ENCODE measurements at places on chromosomes 13 and 19. TPM values are rescaled to one million over a fixed set of nuclear protein-coding genes. Genes with fewer than 3 reads are reported as not detected.

Gene ZNF492
- total RNA-seq = 0.28 TPM

Gene ODAD3
- total RNA-seq = not detected

Gene FCGBP
- 83.5 TPM for total RNA-seq

Gene SELENOV
- total RNA-seq = not detected

Gene MAST3
- total RNA-seq = 3.5 TPM

Gene SPTBN4
- total RNA-seq = 5.0 TPM

- no peaks in the 10 kb centered on the region for H3K27me3 ChIP-seq
- H3K36me3 ChIP-seq = no peaks in the 10 kb centered on the region
- DNase-seq = no peak
- H3K4me3 ChIP-seq = no peak overlapping the region
- H3K4me1 ChIP-seq = peaks cover 56% of the 10 kb centered on the region
Measured at GRCh38 chr13:29581666-29582065, 13.8 kb downstream of the SLC7A1 start.

DNA sequence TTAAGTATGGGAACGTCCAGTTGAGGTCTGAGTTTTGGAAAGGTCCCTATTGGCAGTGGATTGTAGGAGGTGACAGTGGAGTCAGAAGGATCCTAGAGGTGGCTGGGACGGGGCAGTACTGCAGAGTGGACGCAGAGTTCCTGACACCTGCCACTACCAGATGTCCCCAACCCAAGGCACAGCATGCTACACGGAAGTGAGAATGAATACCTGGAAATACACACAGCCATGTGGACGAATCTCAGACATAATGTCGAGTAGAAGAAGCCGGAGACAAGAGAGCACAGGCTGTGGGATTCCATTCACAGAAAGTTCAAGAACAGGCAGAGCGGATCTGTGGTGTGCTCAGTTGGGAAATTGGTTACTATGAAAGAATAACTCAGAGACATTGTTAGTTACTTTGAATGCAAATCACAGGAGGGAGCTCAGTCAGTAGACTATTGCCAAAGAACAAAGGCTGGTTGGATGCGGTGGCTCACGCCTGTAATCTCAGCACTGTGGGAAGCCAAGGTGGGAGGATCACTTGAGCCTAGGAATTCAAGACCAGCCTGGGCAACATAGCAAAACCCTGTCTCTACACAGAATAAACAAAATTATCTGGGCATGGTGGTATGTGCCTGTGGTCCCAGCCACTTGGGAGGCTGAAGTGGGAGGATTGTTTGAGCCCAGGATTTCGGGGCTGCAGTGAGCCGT is 37.4 kb downstream of the RYR1 start:
- H3K36me3 ChIP-seq = no peaks in the 10 kb centered on the region
- no peak overlapping the region for H3K27ac ChIP-seq
- no peak overlapping the region for H3K4me3 ChIP-seq
- no peaks in the 10 kb centered on the region for H3K4me1 ChIP-seq
- H3K27me3 ChIP-seq = no peaks in the 10 kb centered on the region

DNA sequence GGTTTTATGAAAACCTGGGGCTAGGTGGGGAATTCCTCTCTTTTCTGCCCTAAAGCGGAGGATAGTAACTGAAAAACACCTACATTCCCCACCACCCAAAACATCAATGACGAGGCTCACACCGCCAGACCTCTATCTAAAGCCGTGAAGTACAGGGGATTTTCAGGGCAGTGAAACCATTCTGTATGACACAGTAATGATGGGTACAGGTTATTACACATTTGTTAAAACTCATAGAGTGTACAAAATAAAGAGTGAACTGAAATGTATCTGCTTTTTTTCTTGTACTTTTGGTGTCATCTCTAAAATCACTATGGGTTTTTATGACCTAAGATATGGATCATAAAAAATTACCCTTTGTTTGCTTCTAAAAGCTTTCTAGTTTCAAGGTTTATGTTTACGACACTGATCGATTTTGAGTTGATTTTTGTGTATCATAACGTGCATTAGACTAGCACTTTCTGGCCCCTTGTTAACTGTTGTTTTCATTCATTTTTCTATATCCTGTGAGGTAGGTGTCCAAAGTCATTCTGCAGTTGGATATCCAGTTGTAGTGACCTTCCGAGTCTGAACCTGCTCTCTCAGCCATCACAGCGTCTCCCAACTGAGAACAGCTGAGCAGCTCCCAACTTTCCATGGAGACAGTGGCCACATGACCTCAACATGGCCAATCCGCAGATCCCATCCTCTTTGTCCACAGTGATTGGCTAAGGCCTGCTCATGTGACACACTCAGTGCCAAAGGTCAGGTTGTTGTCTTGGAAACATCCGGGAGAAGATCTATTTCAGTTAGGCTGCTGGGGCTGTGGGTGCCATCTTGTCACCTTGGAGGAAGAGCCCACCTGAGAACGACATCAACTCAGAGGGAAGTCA is 10.3 kb downstream of the MBD3L2B start:
- H3K4me3 ChIP-seq = no peak overlapping the region
- no peaks in the 10 kb centered on the region for H3K36me3 ChIP-seq
- H3K27ac ChIP-seq = no peak overlapping the region

DNA sequence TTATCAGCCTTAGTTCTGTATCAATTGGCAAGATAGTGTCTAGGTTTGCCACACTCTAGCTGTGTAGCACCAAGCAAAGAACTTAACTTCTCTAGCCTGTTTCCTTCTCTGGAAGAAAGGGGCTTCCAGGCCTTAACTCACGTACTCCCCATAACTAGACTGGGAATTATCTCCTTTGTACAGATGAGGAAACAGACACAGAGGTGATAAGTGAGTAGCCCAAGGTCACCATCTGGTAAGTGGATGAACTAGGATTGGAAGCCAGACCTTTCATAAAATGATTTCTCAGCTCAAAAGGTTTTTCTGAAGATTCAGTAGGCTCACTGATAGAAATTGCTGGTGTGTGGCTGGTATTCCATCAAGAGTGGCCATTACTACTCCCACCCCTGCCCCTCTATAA is 3.1 kb downstream of the ZNF428 start:
- no peak overlapping the region for H3K27ac ChIP-seq
- H3K27me3 ChIP-seq = no peaks in the 10 kb centered on the region
- no peak overlapping the region for H3K4me3 ChIP-seq
- H3K36me3 ChIP-seq = peaks cover 29% of the 10 kb centered on the region
- DNase-seq = no peak

DNA sequence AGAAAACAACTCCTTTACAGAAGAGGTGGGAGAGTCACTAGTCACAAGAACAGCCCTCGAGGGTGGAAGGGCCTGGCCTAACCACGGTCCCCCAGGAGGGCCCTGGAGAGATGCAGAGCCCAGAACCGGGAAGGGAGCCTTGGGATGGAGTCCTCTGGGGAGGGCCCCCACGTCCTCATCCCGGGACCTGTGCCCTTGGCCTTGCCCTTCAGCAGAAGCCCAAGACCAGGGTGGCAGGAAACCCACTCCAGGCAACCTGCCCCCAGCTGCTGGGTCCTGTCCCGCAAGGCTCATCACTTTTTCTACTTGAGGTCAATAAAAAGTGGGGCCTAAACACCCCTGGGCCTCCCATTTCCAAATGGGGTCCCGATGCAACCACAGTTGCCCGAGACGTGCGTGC is 2.3 kb upstream of the ATP8B3 start:
- no peak for DNase-seq
- H3K4me3 ChIP-seq = no peak overlapping the region
- H3K27ac ChIP-seq = no peak overlapping the region
- no peaks in the 10 kb centered on the region for H3K27me3 ChIP-seq
- H3K36me3 ChIP-seq = peaks cover 42% of the 10 kb centered on the region

- no peak overlapping the region for H3K27ac ChIP-seq
- DNase-seq = no peak
- H3K4me3 ChIP-seq = no peak overlapping the region
- no peaks in the 10 kb centered on the region for H3K27me3 ChIP-seq
- H3K36me3 ChIP-seq = no peaks in the 10 kb centered on the region
Measured at GRCh38 chr19:50401605-50402450, 16.9 kb upstream of the SPIB start.

GRCh38 chr13:19782049-19782726 is 557 bp downstream of the PSPC1 start:
- H3K4me1 ChIP-seq = peaks cover 7% of the 10 kb centered on the region
- H3K27me3 ChIP-seq = no peaks in the 10 kb centered on the region
- peak; percentile 81 for DNase-seq

DNA sequence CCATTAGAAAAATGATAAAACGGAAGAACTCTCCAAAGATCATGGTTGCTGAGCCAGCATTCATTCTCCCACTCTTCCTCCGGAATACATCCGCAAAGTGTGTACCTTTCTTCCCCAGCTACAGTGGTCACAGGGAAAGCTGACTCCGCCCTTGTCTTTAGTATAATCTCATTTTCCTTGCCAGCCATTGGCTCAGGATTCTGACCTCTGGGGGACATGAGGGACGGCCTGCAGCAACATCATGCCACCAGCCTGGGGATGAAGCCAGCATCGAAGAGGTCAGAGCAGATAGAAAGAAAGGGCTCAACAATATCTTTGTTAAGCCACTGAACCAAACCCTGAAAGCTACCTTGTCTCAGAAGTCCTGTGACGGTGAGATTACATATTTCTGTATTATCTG is 46.3 kb upstream of the TPP2 start:
- no peaks in the 10 kb centered on the region for H3K36me3 ChIP-seq
- no peak overlapping the region for H3K27ac ChIP-seq
- no peak overlapping the region for H3K4me3 ChIP-seq
- H3K4me1 ChIP-seq = no peaks in the 10 kb centered on the region
- DNase-seq = no peak
- H3K27me3 ChIP-seq = no peaks in the 10 kb centered on the region

DNA sequence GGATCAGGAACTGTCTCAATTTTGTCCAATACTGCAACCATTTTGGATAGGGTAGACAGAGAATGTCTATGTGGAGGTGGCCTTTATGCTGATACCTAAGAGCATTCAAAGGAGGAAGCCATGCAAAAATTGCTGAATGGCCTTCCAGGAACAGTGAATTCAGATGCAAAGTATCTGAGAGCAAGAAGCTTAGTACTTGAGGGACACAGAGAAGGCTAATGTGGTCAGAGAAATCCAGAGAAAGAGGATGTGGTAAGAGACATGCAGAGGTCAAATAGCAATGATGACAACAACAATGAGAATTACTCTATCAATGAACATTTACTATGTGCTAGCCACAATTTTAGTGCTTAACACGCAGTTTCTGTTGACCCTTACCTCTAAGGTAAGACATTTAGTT is 785.6 kb upstream of the KLHL1 start:
- no peaks in the 10 kb centered on the region for H3K36me3 ChIP-seq
- H3K4me3 ChIP-seq = no peak overlapping the region
- no peak for DNase-seq
- H3K27me3 ChIP-seq = no peaks in the 10 kb centered on the region
- no peaks in the 10 kb centered on the region for H3K4me1 ChIP-seq

DNA sequence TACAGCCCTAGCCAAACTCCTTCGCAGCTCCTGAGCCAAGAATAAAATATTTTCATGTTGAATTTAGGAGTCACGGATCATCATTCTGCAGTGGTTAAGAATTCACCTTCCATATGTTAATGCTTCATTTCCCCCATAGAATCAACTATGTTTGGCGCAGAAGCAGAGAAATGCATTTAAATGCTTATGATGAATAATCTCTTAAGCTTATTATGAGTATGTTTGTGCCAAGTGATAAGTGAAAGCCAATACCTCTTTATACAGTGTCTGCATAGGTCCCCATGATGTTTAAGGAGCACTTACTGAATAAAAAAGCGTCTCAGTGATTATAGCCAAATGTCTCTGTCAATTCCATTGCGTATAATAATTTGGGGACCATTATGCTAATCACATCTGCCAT is 32.7 kb upstream of the POMP start:
- DNase-seq = no peak
- H3K4me1 ChIP-seq = no peaks in the 10 kb centered on the region
- H3K4me3 ChIP-seq = no peak overlapping the region
- H3K27ac ChIP-seq = no peak overlapping the region
- H3K36me3 ChIP-seq = no peaks in the 10 kb centered on the region

GRCh38 chr19:51272183-51272810 is 21.4 kb downstream of the SIGLECL1 start:
- H3K4me1 ChIP-seq = no peaks in the 10 kb centered on the region
- DNase-seq = no peak
- H3K4me3 ChIP-seq = no peak overlapping the region

DNA sequence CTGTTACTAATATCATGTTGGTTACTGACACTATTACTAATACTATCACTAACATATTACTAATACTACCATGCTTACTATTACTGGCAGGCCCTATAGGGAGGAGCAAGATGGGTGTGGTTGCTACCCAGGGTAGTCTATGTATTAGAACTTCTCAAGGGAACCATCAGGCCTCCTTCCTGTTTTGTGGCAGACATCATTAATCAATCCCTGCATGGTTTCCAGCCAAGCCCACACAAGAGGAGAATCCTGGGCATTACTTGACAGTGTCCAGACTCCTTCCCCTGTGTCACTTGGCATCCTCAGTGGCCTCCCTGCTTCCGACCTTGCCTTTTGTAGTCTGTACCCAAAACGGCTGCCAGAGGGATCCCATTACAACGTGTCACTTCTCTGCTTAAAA is 8.9 kb downstream of the HAS1 start:
- H3K27me3 ChIP-seq = peaks cover 16% of the 10 kb centered on the region
- H3K4me3 ChIP-seq = no peak overlapping the region
- no peak overlapping the region for H3K27ac ChIP-seq
- H3K36me3 ChIP-seq = no peaks in the 10 kb centered on the region
- no peak for DNase-seq

DNA sequence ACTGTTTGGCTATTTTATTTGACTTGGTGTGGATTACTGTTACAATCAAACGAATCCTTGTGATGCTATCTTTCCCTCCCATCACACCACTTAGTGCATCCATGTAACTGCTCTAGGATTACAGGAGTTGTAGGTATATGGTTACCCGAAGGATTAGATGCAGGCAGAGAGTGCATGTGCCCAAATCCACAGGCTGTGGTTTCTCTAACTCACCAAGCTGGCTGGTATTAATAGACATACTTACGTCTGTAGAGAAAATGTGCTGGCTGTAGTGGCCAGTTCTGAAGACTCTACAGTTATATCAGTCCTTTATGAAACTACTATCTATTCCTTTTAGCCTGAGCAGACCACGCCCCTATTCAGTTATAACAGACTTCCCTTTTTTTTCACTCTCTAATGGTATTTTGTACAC is 1.1 kb upstream of the HMGB1 start:
- no peak overlapping the region for H3K27ac ChIP-seq
- DNase-seq = no peak
- H3K27me3 ChIP-seq = no peaks in the 10 kb centered on the region

- H3K4me1 ChIP-seq = no peaks in the 10 kb centered on the region
- H3K27me3 ChIP-seq = peaks cover 15% of the 10 kb centered on the region
- DNase-seq = no peak
- no peak overlapping the region for H3K27ac ChIP-seq
Measured at GRCh38 chr19:7706955-7707456, 5.1 kb upstream of the FCER2 start.

- H3K27ac ChIP-seq = no peak overlapping the region
- H3K4me3 ChIP-seq = no peak overlapping the region
- H3K36me3 ChIP-seq = no peaks in the 10 kb centered on the region
- DNase-seq = no peak
- no peaks in the 10 kb centered on the region for H3K4me1 ChIP-seq
- H3K27me3 ChIP-seq = no peaks in the 10 kb centered on the region
Measured at GRCh38 chr13:98428256-98428966, 148.5 kb downstream of the STK24 start.

All from sigmoid colon (tissue), 7 donors.